ENCODE measurements at places on chromosomes 4 and X. TPM values are rescaled to one million over a fixed set of nuclear protein-coding genes. Genes with fewer than 3 reads are reported as not detected.
A peak's percentile ranks its signal among the peaks of the same experiment; 100 is the strongest.

The TRAM1L1 gene
- total RNA-seq = 16.4 TPM

- no peak for ATAC-seq
These were observed 727.6 kb upstream of the MAGEB2 start for GRCh38 chrX:29487714-29488113.

GRCh38 chrX:19776753-19777152, 110.6 kb downstream of the SH3KBP1 start:
- no peak for ATAC-seq

DNA sequence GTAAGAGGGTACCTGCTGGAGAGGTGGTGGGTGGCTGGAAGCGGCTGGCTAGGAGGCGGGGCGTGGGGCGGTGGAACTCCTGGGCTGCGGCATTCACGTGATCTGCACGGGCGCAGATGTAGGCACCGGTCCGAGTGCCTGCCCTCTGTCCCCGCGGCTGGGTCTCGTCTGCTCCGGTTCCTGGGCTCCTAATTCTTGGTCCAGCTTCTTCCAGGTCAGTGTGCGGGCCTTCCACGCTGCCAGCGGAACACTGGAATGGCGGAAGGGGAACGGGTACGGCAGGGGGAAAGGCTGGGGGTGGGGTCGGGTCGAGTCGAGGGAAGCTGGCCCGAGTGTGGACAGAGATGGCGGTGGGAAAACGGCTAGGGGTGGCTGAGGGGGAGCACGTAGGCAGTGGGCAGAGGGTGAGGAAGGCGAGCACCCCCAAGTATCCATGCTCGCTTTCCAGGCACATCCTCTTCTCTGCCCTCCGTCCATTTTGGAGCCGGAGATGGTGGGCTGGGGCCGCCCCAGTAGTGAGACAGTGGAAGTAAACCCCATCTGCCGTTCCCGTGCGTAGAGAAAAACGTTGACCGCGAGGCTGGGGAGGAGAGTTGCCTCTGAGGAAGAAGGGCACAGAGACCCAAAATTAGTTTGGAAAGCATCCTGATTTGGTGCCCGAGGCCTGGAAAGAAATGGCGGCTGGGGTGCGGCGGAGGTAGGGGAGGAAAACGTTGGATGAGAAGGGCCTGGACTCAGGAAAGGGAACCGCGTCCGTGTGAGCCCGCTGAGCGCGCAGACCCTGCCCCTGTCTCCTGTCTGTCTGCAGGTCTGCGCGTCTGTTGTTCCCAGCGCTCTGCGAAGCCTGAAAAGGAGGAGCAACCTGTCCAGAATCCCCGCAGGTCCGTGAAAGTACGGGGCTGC, at the start of gene TCEAL4:
TCEAL4 (plus strand) TSS at position 105 of the 903 bp plus-strand sequence. CDS start 1,161 bp downstream, outside the sequence.
- peak; percentile 98 for ATAC-seq

DNA sequence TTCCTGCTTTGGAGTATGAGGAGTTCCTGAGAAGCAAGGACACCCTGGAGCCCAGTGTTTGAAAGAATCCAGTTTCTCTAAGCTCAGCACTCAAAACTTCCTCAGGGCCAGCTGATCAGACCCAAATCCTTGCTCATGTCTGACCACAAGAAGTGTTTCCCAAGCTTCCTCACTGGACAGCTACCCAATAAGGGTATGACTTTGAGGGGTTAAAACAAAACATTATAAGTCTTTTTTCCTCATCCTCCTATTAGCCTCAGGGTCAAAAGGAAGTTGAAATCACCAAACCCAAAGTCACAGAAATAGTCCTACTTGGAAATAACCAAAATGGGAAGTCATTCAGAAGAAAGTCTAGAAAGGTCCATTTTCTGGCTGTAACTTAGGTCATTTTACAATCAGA, 13.7 kb downstream of the ZBTB33 start:
- no peak for ATAC-seq

DNA sequence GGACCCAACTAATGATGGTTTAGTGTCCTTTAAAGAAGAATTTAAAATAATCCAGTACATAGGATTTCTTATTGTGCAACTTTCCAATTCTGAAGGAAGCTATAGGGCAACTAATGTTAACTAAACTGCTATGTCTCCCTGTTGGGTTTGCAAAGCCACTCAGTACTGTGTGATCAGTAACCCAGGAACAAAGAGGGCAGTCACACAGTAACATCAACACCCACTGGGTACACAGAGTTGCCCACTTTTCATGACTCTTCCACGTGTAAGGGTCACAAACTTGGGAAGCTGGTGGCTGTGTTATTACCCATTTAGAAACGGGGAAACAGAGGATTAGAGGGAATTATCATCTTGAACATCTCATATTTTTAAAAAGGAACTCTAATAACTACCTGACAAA, 555.0 kb upstream of the DIPK2B start:
- no peak for ATAC-seq

DNA sequence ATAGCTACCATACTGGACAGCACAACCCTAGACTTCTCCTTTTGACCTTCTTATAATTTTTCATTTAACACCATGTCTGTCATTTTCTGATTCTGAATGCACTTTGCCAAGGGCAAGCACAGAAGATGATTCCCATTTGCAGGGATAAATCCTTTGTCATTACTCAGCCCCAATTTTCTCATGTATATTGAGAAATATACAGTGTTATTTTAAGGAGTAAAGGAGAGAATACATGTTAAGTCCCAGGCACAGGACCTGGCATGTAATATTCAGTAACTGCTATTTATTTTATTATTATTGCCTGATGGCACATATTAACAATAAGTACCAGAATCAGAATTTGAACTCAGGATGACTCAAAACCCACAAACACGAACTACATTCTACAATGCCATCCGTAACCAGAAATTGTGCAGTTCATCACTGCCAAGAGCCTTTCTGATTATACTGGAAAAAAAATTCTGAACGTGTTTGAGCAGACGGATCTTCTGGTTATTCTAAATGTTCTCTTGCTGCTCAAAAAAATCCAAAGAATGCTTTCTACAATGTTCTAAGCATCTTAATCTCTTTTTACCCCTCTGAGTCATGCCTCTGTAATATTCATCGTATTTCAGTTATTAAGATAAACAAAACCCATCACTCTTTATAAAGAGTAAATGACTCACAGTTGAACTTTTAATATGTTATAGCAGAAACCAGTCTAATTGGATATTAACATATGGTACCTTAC, 170.0 kb downstream of the MID1 start:
- ATAC-seq = no peak

The PDE6B gene
- 3.8 TPM for total RNA-seq

Measured in motor neuron (in vitro differentiated cells).